ENCODE measurements at places on chromosomes 11 and 22.

GRCh38 chr11:6586434-6587359 lies 16.7 kb downstream of the RRP8 start:
- DNase-seq, result no peak

GRCh38 chr22:32888976-32889375 lies 87.5 kb downstream of the TIMP3 start:
- no peak for DNase-seq

DNA sequence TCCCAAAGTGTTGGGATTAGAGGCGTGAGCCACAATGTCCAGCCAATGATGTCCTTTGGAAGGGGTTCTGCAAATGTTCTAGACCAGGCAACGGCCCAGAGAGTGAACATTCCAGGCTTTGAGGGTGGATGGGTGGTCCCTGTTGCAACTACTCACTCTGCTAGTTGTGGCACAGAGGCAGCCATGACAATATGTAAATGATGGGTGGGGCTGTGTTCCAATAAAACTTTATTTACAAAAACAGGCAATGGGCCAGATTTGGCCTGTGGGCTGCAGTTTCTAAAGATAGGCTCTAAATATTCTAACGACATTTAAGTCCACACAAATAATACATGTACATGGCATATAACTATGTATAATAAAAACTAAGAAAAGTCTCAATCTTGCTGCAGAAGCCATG lies 276.3 kb downstream of the CTTN start:
- DNase-seq, result no peak

- DNase-seq, result no peak
Observed at GRCh38 chr22:34105461-34106062, 185.3 kb upstream of the LARGE1 start.

- DNase-seq, result no peak
Observed at GRCh38 chr11:45848654-45849081, 1.4 kb downstream of the CRY2 start.

DNA sequence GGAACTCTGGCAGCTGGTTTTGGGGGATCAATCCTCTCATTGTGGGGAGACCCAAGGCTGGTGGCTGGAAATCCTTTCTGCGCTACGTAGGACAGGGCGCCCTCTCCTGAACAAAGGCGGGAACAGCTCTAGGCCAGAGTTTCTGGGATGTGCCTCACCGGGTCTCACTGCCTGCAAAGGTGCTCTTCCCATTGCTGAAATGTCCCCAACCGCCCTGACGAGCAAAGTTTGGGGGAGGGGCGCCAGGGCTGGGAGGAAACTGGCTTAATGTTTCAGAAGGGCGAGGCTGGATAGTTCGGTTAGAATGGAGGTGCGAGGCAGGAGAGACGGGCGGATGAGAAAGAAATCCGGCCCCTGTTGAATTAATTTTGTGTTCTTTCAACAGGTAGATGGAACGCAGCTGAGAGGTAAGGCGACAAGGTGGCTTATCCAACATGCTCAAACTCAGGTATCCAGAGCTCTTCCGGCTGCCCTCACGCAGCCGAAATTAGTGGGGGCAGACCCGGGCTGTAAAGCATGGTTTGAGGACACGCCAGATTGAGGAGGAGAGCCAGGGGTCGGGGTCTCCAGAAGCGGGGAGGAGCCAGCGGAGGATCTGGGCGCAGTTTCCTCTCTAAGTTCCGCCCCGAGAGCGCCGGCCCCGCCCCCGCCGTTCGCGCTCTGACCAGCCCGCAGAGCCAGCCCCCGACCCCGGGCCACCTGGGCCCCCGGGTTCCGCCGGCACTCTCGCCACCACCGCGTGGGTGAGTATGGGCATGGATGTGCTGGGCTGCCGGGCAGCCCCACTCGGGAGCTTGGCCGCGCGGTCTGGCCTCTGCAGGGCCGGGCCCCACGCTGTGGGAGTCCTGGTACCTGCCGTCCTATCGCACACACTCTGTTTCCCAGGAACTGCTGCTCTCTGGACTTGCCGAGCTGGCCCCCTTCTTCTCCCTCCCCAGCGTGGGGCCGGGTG lies at the start of gene PGAP2:
PGAP2 (plus strand) TSS at position 652 of the 952 bp plus-strand sequence. CDS start 2,700 bp downstream, outside the sequence.
- peak; percentile 83 for DNase-seq

- peak; percentile 45 for DNase-seq
Observed at GRCh38 chr11:18705651-18706281, 7.2 kb downstream of the TMEM86A start.

- DNase-seq, result no peak
Observed at GRCh38 chr11:9753021-9753420, 89.1 kb downstream of the SWAP70 start.

- no peak for DNase-seq
Observed at GRCh38 chr11:126585388-126585773, 229.9 kb downstream of the ST3GAL4 start.

DNA sequence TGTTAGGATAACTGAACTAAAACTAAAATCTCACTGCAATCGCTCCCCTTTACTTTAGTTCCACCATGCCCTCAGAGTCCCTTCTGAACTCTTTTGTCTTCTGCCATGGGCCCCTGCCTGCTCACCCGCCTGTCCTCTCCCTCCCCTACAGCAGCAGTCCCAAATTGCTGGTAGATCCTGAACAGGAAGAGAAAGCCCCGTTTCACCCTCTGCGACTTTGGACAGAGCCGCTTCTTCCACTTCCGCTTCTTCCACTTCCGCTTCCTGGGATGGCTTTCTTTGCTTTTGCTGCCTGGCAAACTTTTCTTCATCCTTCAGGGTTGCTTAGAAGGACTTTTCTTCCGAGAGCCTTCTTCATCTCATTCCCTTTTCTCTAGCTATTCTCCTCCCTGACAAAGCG lies 35.7 kb upstream of the TLCD5 start:
- DNase-seq, result no peak

- no peak for DNase-seq
Observed at GRCh38 chr22:47047321-47048122, 285.1 kb downstream of the TBC1D22A start.

GRCh38 chr11:112113539-112114457 lies 27.1 kb downstream of the SDHD start:
- DNase-seq, result no peak

DNA sequence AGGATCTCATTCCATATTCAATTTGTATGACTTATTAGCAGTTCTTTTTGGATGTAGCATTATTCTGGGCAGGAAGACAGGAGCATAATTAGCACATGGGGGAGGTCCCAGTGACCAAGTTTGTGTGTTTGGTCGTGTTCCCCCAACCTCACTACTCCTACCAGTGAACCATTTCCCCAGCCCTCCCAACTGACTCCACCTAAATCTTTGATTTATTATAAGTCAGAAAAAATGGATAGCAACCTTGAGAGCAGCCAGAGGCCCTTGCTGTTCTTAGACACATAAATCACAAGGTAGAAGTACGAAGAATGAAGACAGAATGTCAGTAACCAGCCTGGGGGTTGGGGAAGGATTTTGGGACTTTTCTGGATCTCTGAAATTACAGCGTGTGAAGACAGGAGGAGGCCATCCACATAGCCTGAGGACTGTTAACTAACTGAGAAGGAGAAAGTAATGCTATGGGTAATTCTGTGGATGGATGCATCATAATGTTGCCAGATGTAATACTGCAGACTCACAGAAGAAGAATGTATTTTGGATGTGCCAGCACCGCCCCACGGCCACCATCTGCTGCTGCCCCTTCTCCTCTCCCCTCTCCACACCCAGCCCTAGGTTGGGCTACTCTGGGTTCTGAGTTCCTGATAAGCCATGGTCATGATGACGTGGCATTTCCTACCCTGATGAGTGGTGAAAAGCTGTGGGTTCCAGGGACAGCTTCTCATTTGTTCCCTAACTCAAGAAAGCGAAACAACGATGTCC lies 124.3 kb upstream of the TTC12 start:
- DNase-seq, result no peak

DNA sequence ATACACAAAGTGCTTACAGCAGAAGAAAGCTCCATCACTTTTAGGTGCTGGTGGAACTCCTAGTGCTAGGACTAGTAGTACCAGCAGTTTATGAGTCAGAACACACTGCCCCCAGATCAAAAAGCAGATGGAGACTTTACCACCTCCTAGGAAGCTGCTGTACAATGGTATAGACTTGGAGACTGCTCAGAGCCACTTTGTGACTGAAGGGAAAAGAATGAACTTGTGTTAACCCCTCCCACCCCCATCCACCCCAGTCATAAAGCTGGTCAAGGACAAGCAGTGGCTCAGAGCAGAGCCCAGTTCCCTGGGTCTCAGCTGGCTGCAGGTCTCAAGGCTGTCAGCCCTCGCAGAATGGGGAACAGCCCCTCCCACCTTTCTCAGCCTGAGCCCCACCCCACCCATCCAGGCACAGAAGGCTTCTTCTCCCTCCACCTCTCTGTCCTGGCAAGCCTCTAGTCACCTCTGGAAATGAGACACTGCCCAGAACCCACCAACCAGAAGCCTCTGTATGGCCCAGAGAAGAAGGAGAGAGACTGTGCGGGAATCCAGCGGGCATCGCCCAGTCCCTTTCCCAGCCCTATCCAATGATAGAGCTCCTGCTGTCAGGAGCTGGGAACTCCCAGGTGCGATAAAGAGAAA lies 23.8 kb downstream of the PACSIN2 start:
- peak; percentile 62 for DNase-seq

GRCh38 chr22:37681556-37682049 lies 4.5 kb upstream of the NOL12 start:
- DNase-seq, result peak; percentile 88

DNA sequence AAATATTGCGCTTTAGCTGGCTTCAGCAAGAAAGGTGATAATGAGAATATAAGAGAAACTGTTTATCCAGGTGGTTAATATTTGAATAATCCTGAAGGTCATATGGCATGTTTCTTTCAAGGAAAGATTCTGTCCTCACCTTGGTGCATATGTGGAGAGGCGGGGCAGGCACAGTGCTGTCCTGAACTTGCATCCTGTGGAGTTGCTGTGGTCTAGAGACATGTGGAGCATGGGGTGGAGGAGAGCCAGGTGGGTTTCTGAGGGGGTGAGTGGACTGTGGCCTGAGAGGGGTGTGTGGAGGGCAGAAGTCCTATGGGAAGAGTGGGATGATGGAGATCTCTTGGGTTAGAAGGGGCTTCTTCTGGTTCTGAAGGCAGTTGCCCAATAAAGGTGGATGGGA lies 65.5 kb downstream of the GRIK4 start:
- DNase-seq, result no peak

- no peak for DNase-seq
Observed at GRCh38 chr22:40426594-40427333, 56.4 kb downstream of the SGSM3 start.

DNA sequence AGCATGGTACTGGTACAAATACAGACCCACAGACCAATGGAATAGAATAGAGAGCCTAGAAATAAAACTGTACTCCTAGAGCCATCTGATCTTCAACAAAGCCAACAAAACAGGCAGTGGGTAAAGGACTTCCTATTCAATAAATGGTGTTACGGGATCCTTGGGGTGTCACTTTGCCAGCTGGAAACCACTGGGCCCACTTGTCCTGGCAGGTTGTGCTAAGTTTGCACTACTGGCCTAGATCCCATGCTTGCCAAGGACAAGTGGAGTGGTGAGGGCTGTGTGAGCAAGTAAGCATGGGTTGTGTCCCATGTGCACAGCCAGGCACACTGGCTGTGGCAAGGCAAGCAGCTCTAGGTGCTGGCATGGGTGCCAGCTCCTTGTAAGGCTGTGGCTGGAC lies 8.8 kb upstream of the ISX start:
- no peak for DNase-seq

- DNase-seq, result peak; percentile 44
Observed at GRCh38 chr11:73454987-73455386, 78.8 kb downstream of the RELT start.

GRCh38 chr11:79182794-79183193 lies 258.0 kb downstream of the TENM4 start:
- DNase-seq, result no peak

DNA sequence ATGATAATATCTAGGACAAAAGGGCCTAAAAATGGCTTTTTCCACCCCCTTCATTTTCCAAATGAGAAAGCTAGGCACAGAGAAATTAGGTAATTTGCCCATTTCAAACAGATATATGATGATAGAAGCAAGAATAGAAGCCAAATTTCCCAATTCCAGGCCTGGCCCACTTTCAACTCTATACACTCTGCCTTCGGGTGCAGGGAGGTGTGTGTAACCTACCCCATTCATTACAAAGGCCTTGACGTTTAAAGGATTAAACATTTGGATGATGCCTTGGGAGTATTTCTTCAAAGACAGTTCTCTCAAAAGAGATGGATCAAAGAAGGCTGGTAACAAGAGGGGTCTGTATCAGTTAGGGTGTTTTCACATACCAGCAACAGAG lies 134.1 kb downstream of the CCDC34 start:
- DNase-seq, result no peak

DNA sequence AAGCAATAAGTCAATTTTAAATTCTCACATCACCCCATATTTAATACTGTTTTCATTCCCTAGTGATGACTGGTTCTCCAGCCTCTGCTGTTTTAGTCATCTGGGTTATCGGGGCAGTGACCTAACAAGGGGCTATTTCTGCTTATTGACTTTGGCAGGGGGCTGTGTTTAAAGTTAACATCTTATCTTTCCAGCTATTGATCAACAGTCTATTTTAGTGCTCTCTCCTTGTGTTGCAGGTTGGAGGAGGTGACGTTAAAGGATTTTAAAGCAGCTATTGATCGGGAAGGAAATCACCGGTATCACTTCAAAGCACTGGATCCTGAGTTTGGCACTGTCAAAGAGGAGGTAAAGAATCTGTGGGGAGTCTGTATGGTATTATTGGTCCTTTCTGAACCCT lies 7.7 kb upstream of the DLAT start:
- DNase-seq, result no peak

- no peak for DNase-seq
Observed at GRCh38 chr11:73856031-73856567, 20.5 kb downstream of the COA4 start.

- DNase-seq, result peak; percentile 73
Observed at GRCh38 chr11:126480410-126481302, 125.2 kb downstream of the ST3GAL4 start.

DNA sequence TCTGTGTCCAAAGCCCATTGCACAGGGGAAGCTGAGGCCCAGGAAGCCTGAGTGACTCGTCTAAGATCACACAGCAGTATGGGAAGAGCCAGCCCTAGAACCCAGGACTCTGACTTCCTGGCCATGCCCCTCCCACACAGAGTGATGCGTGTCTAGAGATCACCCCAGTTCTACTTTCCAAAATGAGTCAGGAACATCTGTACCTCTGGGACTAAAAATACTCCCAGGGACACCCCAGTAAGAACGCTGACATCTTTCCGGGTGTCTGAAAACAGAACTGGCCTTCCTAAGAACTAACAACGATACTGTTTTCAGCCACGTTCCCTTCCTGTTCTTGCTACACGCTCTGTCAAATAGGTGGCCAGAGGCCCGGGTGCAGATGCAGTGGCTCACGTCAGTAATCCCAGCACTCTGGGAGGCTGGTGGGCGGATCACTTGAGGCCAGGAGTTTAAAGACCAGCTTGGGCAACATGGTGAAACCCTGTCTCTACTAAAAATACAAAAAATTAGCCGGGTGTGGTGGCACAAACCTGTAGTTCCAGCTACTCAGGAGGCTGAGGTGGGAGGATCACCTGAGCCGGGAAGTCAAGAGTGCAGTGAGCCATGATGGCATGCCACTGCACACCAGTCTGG lies 21.7 kb upstream of the PDGFB start:
- DNase-seq, result no peak

- no peak for DNase-seq
Observed at GRCh38 chr22:48811885-48812284, 1015.8 kb downstream of the BRD1 start.

GRCh38 chr11:118396097-118396501 lies 5.3 kb upstream of the ATP5MG start:
- no peak for DNase-seq

- no peak for DNase-seq
Observed at GRCh38 chr22:17779286-17780115, 5.2 kb upstream of the BID start.

- peak; percentile 61 for DNase-seq
Observed at GRCh38 chr11:2466869-2467694, 22.3 kb downstream of the KCNQ1 start.
